ENCODE measurements at places on chromosomes 2 and 18.

DNA sequence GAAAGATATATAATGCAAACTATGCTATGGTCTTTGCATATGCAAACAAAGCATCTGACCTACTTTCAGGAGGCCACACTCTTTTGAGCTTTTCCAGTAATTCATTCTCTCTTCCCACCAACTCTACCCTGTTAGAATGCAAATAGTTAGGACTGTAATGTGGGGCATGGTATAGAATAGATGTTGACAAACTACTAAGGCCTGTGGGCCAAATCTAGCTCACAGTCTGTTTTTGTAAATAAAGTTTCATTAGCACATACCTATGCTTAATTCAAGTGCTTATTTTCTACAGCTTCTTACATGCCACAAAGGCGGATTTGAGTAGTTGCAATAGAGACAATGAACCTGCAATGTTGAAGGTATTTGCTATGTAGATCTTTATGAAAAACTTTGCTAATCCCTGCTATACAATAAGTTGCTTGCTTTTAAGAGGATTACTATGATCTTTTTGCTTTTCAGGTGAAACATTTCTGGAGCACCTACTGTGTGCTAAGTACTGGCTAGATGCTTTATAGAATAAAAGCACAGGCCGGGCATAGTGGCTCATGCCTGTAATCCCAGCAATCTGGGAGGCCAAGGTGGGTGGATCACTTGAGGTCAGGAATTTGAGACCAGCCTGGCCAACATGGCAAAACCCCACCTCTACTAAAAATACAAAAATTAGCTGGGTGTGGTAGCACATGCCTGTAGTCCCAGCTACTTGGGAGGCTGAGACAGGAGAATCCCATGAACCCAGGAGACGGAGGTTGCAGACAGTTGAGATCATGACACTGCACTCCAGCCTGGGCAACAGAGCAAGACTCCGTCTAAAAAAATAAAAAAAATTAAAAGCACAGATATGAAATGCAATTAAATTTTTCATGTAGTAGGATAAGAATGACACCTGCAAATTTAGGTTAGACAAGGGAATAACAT, 267.8 kb downstream of the DPP10 start:
- no peak for DNase-seq

DNA sequence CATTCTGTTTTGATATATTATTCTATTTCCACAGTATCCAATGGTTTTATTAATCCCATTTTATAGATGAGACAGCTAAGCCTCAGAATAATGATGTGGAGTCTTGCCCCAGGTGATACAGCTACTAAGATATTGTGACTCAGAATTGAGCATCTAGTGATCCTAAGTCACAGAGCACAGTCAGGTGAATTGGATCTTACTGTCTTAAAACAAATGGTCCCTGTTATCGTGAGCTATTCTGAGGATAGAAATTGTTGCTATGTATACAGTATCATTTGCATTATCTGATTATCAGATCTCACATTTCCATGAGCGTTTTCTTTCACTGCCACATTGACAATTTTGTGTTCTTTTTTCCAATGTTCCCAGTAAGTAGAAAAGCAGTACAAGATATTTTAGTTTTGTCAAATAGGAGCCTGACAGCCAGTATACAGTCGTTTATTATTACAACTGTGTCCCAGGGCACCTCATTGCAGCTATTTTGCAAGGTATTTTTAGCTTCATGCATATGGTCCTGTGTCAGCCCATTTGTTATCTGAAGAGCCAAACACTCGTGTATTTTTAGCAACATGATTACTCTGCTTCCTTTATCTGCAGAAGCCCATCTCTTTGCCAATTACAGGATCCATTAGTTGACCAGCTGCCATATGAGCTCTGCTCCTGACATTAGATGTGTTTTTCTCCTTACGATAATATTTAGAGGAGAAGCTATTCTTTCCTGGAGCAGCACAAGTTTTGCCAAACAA, 25.1 kb upstream of the SGPP2 start:
- no peak for DNase-seq

DNA sequence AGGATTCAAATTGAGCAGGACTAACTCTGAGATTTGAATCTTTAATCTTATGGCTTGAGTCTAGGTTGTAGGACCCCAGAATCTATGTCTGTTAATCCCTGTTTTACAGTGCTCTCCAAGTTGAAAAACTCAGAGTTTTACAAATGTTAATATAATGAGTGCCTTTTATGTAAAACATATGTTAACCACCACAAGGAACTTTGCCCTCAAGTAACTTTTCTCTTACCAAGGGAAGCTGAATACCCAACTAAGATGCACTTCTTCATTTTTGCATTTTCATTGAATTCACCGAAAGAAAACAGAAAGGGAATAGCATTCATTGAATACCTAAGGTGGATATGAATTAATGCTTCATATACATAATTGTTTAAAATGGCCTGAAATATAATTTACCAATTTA, 338.1 kb downstream of the RPRM start:
- no peak for DNase-seq

DNA sequence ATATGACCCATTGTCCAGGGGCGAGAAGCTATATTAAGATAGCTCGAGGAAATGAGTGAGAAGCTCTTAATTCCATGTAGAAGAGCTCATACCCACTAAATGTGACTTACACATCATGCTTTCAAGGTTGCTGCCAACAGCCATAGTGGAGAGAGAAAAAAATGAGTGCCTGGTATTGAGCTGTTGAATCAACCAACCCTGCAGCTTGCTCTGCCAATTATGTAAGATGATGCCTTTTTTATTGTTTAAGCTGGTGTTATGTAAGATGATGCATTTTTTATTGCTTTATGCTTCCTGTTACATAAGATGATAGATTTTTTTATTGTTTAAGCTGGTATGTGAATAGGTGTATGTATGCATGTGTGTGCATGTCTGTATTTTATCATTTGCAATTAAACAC, 228.2 kb downstream of the CCDC178 start:
- DNase-seq: no peak

- DNase-seq: no peak
Observed at GRCh38 chr2:178873912-178874311, 66.7 kb upstream of the TTN start.

DNA sequence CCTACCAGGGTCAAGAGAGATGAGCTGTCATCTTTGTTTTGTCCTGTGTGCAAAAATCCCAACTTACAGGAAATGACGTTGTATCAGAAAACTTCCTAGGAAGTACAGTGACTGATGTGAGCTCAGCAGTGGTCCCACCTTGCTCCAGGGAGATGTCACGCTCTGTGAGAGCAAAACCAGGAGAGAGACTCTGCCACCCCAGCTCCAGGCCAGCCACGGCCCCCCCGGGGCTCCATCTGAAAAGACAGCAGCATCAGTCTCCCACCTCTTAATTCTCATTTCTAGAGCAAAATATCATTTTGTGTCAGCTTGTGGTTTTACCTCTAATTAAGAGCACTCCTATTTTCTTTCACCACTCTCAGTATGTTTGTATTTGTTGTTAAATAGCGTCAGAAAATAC, 57.5 kb downstream of the MYL12B start:
- no peak for DNase-seq

Measured in activated effector memory CD4-positive, alpha-beta T cell treated with anti-CD3 and anti-CD28 coated beads, Interleukin-2, amount 50 U/mL, for 16 hours (primary cell).